Mesenchymal stem cell (in vitro differentiated cells and primary cell): ENCODE measurements at places on chromosomes 12 and 14.

GRCh38 chr12:99915251-99916082 lies 69.3 kb downstream of the ANKS1B start:
- H3K36me3 ChIP-seq: no peaks in the 10 kb centered on the region
- no peaks in the 10 kb centered on the region for H3K27me3 ChIP-seq
- no peak overlapping the region for H3K4me3 ChIP-seq
- no peaks in the 10 kb centered on the region for H3K4me1 ChIP-seq

- no peak for DNase-seq
- no peak overlapping the region for H3K4me3 ChIP-seq
- no peaks in the 10 kb centered on the region for H3K27me3 ChIP-seq
- no peak overlapping the region for H3K27ac ChIP-seq
These were observed 32.4 kb downstream of the ADCK1 start for GRCh38 chr14:77832297-77832696.

GRCh38 chr14:93375673-93376156 lies 28.7 kb downstream of the COX8C start:
- H3K36me3 ChIP-seq: no peaks in the 10 kb centered on the region
- no peaks in the 10 kb centered on the region for H3K4me1 ChIP-seq
- H3K27ac ChIP-seq: no peak overlapping the region
- H3K27me3 ChIP-seq: no peaks in the 10 kb centered on the region
- H3K4me3 ChIP-seq: no peak overlapping the region

GRCh38 chr14:102949062-102949800 lies 26.8 kb downstream of the AMN start:
- no peak overlapping the region for H3K27ac ChIP-seq
- no peaks in the 10 kb centered on the region for H3K27me3 ChIP-seq
- peaks cover 92% of the 10 kb centered on the region for H3K36me3 ChIP-seq
- no peak overlapping the region for H3K4me3 ChIP-seq

DNA sequence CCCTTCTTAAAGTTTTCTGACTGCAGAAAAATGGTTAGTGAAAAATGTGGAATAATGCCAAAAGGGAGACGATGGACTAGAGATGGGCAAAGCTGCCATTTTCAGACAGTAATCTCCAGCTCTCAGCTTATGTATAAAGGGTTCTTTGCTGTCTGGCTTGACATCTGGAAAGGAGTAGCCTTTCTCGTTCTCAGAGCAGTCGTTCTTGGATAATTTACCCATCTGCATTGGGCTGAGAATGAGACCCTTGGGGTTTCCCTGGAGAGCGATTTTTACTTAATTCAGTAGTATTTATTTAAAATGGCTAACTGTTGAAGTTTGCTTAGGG lies 1.2 kb downstream of the NUDT4 start:
- H3K4me1 ChIP-seq: peaks cover 7% of the 10 kb centered on the region
- H3K27ac ChIP-seq: peak overlapping the region; percentile 96
- peak overlapping the region; percentile 91 for H3K4me3 ChIP-seq
- DNase-seq: no peak

- H3K36me3 ChIP-seq: no peaks in the 10 kb centered on the region
- DNase-seq: peak; percentile 51
- H3K4me3 ChIP-seq: no peak overlapping the region
- H3K27ac ChIP-seq: no peak overlapping the region
- no peaks in the 10 kb centered on the region for H3K27me3 ChIP-seq
- H3K4me1 ChIP-seq: no peaks in the 10 kb centered on the region
These were observed 8.8 kb upstream of the LRRK2 start for GRCh38 chr12:40215982-40216381.

GRCh38 chr12:92973614-92974013 lies 44.5 kb upstream of the EEA1 start:
- H3K4me3 ChIP-seq: no peak overlapping the region
- no peaks in the 10 kb centered on the region for H3K36me3 ChIP-seq
- no peaks in the 10 kb centered on the region for H3K4me1 ChIP-seq
- no peak overlapping the region for H3K27ac ChIP-seq
- no peaks in the 10 kb centered on the region for H3K27me3 ChIP-seq
- DNase-seq: peak; percentile 85

DNA sequence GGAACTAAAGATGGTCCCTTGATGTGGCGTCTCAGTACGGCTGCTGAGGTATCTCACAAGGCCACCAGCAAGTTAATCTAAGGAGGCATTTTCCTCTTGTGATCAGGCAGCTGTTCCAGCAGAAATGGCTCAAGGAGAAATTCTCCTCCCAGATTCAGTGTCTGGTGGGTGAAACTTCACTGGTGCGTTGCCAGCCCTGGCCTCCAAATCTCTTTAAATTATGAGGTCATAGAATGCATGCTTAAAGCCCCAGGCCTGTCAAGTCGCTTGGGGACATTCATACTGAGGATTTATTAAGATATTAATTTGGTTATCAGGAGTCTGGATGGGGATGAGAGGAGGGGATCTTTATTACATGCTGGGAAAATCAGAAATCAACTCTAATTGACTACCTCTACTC lies 72.9 kb downstream of the PPP2R5C start:
- H3K36me3 ChIP-seq: peaks cover 12% of the 10 kb centered on the region
- peaks cover 28% of the 10 kb centered on the region for H3K4me1 ChIP-seq
- no peak overlapping the region for H3K27ac ChIP-seq
- H3K4me3 ChIP-seq: no peak overlapping the region
- no peaks in the 10 kb centered on the region for H3K27me3 ChIP-seq

DNA sequence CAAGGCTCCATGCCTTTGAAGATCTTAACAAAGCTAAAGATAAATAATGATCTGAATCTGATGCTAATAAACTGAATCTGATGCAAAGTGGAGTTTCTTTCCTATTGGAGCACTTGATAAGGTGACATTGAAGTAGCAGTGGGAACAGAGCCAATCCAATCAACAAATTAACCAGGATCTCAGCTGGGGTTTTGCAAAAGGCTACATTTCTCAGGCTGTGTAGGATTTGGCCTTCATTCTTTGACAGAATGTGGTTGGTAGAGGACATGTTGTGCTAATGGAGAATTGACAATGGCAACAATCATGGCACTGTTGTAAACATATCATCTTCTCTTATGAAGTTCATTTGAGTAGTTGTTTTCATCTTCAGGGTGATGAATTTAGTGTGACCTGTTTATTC lies 164.9 kb downstream of the CCDC91 start:
- H3K27ac ChIP-seq: no peak overlapping the region
- peaks cover 9% of the 10 kb centered on the region for H3K36me3 ChIP-seq
- no peak overlapping the region for H3K4me3 ChIP-seq
- no peaks in the 10 kb centered on the region for H3K4me1 ChIP-seq

GRCh38 chr14:103416916-103417315 lies 31.7 kb downstream of the MARK3 start:
- DNase-seq: no peak
- H3K27me3 ChIP-seq: no peaks in the 10 kb centered on the region
- H3K27ac ChIP-seq: no peak overlapping the region
- H3K36me3 ChIP-seq: peaks cover 10% of the 10 kb centered on the region

GRCh38 chr12:19706936-19707335 lies 267.6 kb downstream of the AEBP2 start:
- H3K4me3 ChIP-seq: no peak overlapping the region
- H3K27ac ChIP-seq: no peak overlapping the region
- no peaks in the 10 kb centered on the region for H3K36me3 ChIP-seq
- peaks cover 5% of the 10 kb centered on the region for H3K4me1 ChIP-seq
- H3K27me3 ChIP-seq: no peaks in the 10 kb centered on the region

DNA sequence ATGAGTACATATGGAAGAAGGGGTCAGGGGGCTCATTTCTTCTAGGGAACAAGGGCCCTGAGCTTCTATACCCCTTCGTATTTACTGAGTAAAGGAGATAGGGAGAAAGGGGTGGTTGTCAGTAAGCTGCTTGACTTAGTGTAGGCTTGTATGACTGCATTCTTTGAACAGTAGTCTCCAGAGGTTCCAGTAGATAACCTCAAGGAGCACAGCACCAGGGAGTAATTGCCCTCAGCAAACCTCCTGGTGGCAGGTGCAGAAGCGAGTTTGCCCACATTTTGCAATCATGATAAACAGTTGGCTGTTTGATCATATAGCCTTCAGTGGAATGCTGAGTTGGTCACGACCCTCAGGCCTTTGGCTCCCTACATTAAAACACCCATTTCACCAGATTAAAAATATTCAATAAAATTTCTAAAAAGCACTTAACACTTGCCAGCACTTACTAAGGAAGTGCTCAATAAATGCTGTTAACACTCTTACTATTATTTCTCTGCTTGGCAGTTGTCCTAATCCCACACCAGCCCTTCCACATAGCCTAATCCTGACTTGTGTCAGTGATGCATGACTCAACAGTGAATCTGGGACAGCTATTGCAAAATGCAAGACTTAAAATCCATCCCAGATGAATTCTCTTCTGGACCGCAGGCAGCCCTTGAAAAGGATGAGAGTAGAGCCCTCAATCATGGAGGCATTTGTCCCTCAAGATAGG lies 3.7 kb upstream of the DHRS4L2 start:
- H3K4me1 ChIP-seq: peaks cover 9% of the 10 kb centered on the region
- H3K27ac ChIP-seq: no peak overlapping the region
- H3K4me3 ChIP-seq: no peak overlapping the region
- no peaks in the 10 kb centered on the region for H3K36me3 ChIP-seq
- DNase-seq: peak; percentile 61
- H3K27me3 ChIP-seq: no peaks in the 10 kb centered on the region

- H3K27ac ChIP-seq: no peak overlapping the region
- no peaks in the 10 kb centered on the region for H3K27me3 ChIP-seq
- no peak for DNase-seq
- no peak overlapping the region for H3K4me3 ChIP-seq
- no peaks in the 10 kb centered on the region for H3K36me3 ChIP-seq
- no peaks in the 10 kb centered on the region for H3K4me1 ChIP-seq
These were observed 706.2 kb downstream of the GALC start for GRCh38 chr14:87286826-87287225.

GRCh38 chr14:74670726-74671411 lies 42.0 kb downstream of the AREL1 start:
- peak overlapping the region; percentile 1 for H3K27ac ChIP-seq
- H3K27me3 ChIP-seq: no peaks in the 10 kb centered on the region
- peak; percentile 74 for DNase-seq
- H3K4me3 ChIP-seq: no peak overlapping the region
- H3K36me3 ChIP-seq: peaks cover 87% of the 10 kb centered on the region

DNA sequence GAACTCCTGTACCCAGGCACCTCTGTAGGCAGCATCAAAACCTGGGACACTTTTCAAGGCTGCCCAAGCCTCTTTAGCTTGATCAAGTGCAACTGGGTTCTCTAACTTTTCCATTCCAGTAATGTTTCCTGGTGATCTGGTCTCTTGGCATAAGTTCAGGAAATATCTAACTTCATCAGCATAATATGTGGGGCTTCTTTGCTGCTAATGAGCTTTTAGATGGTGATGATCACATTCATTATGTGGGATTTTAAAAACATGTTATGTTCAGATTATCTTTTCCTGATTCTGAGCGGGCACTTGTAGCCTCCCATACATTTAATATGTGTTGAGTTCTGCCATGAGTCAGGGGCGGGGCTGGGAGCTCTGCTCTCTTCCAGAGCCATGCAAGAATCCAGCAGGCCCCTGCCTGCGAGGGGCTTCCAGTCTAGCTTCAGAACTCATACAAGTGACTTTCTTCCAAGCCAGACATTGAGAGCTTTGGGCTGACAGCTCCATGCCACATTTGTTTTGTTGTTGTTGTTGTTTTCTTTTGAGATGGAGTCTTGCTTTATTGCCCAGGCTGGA lies 39.5 kb upstream of the RIN3 start:
- H3K36me3 ChIP-seq: no peaks in the 10 kb centered on the region
- H3K27me3 ChIP-seq: no peaks in the 10 kb centered on the region
- H3K27ac ChIP-seq: no peak overlapping the region
- DNase-seq: no peak

DNA sequence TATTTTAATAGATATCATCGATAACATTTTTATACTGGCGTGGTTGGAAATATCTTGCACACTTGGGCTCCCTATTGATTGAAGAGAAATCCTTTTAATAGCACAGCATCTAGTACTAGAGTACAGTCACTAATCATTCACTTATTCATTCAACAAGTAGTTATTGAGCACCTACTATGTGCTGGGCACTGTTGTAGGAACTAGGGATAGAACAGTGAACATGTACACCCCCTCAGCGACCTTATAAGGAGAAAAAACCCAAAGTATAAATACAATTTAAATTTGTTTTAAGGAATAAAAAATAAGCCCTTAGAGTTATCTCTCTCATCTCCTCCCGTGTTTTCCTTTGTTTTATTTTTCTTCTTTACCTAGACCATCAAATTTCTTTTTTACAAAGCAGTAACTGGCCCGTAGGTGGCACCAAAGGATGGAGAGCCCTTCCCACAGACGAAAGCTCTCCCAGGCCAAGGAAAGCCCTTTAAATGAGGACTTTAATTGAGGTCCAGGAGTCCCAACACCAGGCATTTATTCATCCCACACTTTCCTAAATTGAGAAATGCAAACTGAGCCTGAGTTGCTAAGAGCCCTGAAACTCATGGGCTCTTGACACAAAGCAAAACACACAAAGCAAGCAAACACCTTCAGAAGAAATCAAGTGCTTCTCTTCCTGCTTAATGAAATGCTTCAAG lies 29.0 kb downstream of the PEBP1 start:
- H3K27me3 ChIP-seq: no peaks in the 10 kb centered on the region
- no peak overlapping the region for H3K4me3 ChIP-seq
- peak; percentile 37 for DNase-seq
- no peaks in the 10 kb centered on the region for H3K4me1 ChIP-seq
- no peak overlapping the region for H3K27ac ChIP-seq

- peak overlapping the region; percentile 52 for H3K4me3 ChIP-seq
- no peak overlapping the region for H3K27ac ChIP-seq
- H3K27me3 ChIP-seq: no peaks in the 10 kb centered on the region
- peak; percentile 16 for DNase-seq
- no peaks in the 10 kb centered on the region for H3K4me1 ChIP-seq
- H3K36me3 ChIP-seq: no peaks in the 10 kb centered on the region
These were observed 88.3 kb upstream of the MDM1 start for GRCh38 chr12:68420225-68421010.

DNA sequence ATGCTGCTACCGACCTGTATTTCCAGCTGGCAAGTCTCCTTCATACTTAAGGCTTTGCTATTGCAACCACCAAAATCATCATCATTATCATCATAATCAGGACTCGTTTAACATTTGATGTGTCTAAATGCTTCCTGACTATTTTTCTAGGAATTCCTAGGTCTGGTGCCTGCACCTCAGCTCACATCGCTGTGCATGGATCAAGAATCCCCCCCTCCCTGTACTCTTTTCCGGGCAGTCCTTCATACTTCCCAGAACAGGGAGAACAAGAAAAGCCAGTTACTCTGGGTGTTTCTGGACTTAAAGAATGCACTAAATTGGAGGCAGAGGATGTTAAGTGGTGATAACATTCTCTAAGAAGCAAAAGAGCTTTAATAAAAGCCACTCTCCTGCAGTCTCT lies 9.4 kb downstream of the ERP27 start:
- H3K27me3 ChIP-seq: no peaks in the 10 kb centered on the region
- no peak for DNase-seq
- no peak overlapping the region for H3K4me3 ChIP-seq
- H3K4me1 ChIP-seq: peaks cover 1% of the 10 kb centered on the region
